GM13976 (cell line): ENCODE measurements at places on chromosomes 1 and 21.

GRCh38 chr21:37582590-37582989 lies 216.0 kb downstream of the DYRK1A start:
- DNase-seq: peak; percentile 61

- no peak for DNase-seq
These were observed 483 bp downstream of the CHML start for GRCh38 chr1:241639623-241640148.

- no peak for DNase-seq
These were observed 22.4 kb downstream of the DSTYK start for GRCh38 chr1:205189131-205189530.

GRCh38 chr1:10794724-10795275 lies 1.6 kb downstream of the CASZ1 start:
- DNase-seq: peak; percentile 58

DNA sequence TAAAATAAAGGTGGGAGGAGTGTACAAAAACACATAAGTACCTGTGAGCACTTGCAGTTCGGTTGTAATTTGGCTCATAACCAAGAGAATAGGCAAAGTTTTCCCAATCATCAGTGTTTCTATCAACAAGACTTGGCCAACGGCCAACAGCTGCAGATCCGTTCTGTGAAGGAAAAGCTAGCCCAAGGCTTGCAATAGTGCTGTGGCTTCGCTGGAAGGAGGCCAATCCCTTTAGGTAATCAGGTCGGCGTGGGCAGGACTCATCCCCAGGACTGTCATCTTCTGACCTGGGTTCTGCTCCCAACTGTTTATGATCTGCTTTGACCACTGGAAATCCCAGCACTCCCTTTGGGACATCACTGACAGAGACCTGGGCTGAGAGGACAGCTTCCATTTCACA lies 107.8 kb downstream of the LYST start:
- no peak for DNase-seq

GRCh38 chr1:47478090-47478489 lies 40.2 kb downstream of the FOXD2 start:
- DNase-seq: no peak

- no peak for DNase-seq
These were observed 67.5 kb upstream of the ANGPTL1 start for GRCh38 chr1:178938101-178938958.
